Progenitor cell of endocrine pancreas (in vitro differentiated cells): ENCODE measurements at places on chromosomes 4 and X.

- DNase-seq = no peak
Measured at GRCh38 chr4:109574443-109574850, 14.4 kb downstream of the MCUB start.

DNA sequence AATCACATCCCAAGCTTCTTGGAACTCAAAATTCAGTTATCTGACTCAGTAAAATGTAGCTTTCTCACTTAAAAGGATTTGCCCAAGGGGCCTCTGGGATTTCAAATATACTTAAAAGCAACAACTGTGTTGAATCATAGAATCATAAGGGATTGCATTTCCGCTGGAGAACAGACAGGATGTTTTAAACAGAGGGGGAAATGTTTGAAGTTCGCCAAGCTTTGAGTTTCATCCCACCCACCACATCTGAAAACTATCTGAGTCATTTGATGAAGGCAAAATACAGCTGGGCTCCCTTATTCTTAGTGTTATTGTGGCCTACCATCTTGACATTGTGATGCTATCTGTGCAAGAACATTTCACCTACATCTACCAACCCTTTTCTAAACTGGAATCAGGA lies 73.5 kb downstream of the PPP1R2C start:
- no peak for DNase-seq

GRCh38 chr4:179007755-179008154 lies 1565.5 kb upstream of the AGA start:
- DNase-seq = no peak

GRCh38 chr4:122978789-122979188 lies 56.4 kb upstream of the NUDT6 start:
- no peak for DNase-seq

GRCh38 chr4:81030061-81030980 lies at the start of gene BMP3:
Gene BMP3 (plus strand): TSS chr4:81030708. CDS start chr4:81031285, 577 bp downstream.
- peak; percentile 20 for DNase-seq
